ENCODE measurements at places on chromosomes 11 and 22.

DNA sequence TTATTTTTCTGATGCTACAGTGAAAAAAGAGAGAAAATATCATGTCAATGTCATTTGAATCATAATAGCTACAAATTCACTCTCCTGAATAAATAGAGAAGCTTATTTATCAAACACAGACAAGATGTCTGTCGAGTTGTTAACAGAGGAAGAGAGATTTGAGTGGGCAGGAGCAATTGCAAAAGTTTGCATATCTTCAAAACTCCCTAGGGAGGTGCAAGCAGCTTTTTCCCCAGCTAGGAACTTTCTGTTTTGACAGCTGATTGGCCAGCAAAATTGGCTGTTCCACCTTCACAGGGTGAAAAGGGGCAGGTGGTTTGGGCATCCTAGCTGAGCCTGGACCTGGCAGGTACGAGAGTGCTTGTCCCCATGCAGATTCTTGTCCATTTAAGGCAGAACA lies 98.2 kb downstream of the NTM start:
- DNase-seq = no peak

DNA sequence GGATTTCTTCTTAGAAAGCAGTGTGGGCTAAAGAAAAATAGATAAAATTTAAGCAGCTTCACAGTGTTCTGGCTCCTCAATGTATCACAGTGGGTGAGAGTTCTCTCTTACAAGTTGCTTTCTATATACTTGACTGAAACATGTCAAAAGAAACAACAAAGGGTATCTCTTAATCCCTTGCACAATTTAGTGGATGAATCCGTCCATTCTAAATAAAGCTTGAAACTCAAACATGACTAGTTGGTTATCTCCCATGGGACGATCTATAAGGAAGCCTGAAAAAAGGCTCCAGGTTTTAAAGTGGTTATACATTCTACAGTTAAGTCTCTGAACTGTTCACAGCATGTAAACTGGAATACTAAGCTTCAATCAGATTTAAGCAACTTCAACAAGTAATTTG lies 993.1 kb upstream of the CNTN5 start:
- DNase-seq = no peak

- DNase-seq = no peak
Observed at GRCh38 chr11:19869466-19869865, 156.8 kb downstream of the NAV2 start.

- DNase-seq = no peak
Observed at GRCh38 chr11:65501186-65501471, 2.3 kb downstream of the MALAT1 start.

- DNase-seq = no peak
Observed at GRCh38 chr11:60281485-60281884, 1.0 kb downstream of the MS4A4A start.

DNA sequence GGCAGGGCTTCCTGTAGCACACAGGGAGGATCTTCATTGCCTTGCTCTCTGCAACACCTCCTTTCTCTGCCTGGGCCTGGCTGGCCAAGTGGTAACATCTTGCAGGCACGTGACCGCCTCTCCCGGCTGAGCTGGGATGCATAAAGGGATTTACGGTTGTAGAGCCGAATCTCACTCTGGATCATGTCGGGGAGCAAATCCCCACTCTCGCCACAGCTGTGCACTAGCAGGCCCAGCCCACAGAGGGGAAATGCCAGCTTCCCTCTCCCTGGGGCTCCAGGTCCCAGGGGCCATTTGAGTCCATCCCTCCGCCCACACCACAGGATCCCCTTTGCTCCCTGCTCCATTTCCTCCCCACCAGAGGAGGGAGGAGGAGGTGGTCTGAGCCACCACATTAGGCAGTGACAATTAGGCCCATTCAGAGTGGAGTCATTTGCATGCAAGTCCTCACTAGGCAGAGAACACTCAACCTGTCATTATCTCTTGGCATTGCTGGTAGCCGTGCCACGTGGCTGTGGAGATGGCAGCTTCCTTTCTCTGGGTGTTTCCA lies 196.7 kb downstream of the DSCAML1 start:
- DNase-seq = no peak

GRCh38 chr11:60748821-60749220 lies 7.8 kb upstream of the MS4A15 start:
- DNase-seq = no peak

GRCh38 chr22:44429941-44430587 lies 68.0 kb downstream of the RTL6 start:
- DNase-seq = peak; percentile 19

- DNase-seq = peak; percentile 22
Observed at GRCh38 chr22:23526596-23527316, 53.3 kb downstream of the IGLL1 start.

- no peak for DNase-seq
Observed at GRCh38 chr11:111726301-111726713, 39.9 kb downstream of the PPP2R1B start.

- no peak for DNase-seq
Observed at GRCh38 chr22:29873943-29874342, 9.0 kb upstream of the MTMR3 start.

DNA sequence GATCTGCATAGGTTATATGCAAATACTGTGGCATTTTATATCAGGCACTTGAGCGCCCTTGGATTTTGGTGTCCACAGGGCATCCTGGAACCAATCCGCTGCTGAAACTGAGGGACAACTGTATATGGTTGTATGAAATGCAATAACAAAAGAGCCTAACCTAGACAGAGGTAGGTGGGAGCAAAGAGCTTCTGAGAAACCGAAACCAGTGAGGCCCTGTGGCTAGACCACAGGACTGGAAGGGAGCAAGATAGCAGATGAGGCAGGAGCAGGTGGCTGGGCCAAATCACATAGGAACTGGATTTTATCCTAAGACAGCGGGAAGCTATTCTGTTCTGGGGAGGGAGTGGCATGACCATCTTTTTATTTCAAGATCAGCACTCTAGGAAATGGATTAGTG lies 30.1 kb downstream of the RCN1 start:
- no peak for DNase-seq

- DNase-seq = no peak
Observed at GRCh38 chr11:1926156-1927025, 6.9 kb downstream of the TNNT3 start.
